Ovary (tissue), 10 donors: ENCODE measurements at places on chromosomes 6 and 20.

GRCh38 chr6:159572439-159573110 is 120.5 kb downstream of the SOD2 start:
- no peak overlapping the region for H3K27ac ChIP-seq
- no peaks in the 10 kb centered on the region for H3K27me3 ChIP-seq
- H3K36me3 ChIP-seq, result no peaks in the 10 kb centered on the region
- DNase-seq, result no peak

GRCh38 chr6:3468585-3468984 is 11.7 kb upstream of the SLC22A23 start:
- peaks cover 3% of the 10 kb centered on the region for H3K4me1 ChIP-seq
- no peak for DNase-seq
- no peak overlapping the region for H3K27ac ChIP-seq
- H3K27me3 ChIP-seq, result no peaks in the 10 kb centered on the region

DNA sequence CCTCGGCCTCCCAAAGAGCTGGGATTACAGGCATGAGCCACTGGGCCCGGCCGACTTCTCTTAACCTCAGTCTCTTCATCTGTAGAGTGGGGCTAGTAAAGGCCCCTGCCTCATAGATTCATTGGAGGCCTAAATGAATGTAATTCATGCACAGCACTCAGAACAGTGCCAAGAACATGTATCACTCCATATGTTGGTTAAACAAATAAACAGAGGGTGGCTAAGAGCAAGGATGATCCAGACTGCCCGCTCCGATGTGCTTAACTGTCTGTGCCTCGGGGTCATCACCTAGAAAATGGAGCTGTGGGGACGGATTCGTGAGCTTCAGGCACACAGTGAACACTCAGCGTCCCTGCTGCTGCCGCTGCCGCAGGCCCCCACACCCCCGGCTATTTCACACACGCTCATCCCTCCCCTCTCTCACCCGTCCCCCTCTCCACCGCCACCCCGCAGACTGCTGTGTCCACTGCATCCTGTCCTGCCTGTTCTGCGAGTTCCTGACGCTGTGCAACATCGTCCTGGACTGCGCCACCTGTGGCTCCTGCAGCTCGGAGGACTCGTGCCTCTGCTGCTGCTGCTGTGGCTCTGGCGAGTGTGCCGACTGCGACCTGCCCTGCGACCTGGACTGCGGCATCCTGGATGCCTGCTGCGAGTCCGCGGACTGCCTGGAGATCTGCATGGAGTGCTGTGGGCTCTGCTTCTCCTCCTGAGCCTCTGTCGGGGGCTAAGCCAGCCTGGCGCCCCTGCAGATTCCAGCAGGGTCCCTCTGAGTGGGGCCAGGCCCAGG is 14.8 kb downstream of the MDFI start:
- H3K36me3 ChIP-seq, result no peaks in the 10 kb centered on the region
- no peaks in the 10 kb centered on the region for H3K27me3 ChIP-seq
- H3K27ac ChIP-seq, result no peak overlapping the region
- no peak overlapping the region for H3K4me3 ChIP-seq
- DNase-seq, result no peak

- H3K4me3 ChIP-seq, result no peak overlapping the region
- no peak for DNase-seq
- H3K4me1 ChIP-seq, result no peaks in the 10 kb centered on the region
- no peaks in the 10 kb centered on the region for H3K27me3 ChIP-seq
- no peak overlapping the region for H3K27ac ChIP-seq
Measured at GRCh38 chr6:73062837-73063236, 162.5 kb downstream of the KHDC1L start.

DNA sequence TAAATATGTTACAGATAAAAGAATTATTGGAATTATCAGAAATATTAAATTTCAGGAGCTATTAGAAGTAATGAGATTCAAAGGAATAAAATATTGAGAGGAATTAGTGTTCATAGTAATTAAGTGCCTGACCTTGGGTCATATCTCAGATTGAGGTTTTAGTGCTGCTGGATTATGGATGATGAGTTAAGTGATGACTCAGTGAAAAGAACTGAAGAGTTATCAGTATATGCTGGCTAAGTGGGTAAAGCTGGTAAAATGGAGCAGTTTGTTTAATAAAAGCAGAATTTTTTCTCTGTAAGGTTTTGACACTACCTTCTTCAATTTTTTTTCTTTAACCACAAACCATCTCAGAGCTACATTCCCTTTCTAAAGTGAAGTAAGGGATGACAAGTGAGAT is 206.7 kb downstream of the MANEA start:
- no peaks in the 10 kb centered on the region for H3K4me1 ChIP-seq
- H3K36me3 ChIP-seq, result no peaks in the 10 kb centered on the region
- H3K27ac ChIP-seq, result no peak overlapping the region
- no peak for DNase-seq
- H3K4me3 ChIP-seq, result no peak overlapping the region
- H3K27me3 ChIP-seq, result no peaks in the 10 kb centered on the region

DNA sequence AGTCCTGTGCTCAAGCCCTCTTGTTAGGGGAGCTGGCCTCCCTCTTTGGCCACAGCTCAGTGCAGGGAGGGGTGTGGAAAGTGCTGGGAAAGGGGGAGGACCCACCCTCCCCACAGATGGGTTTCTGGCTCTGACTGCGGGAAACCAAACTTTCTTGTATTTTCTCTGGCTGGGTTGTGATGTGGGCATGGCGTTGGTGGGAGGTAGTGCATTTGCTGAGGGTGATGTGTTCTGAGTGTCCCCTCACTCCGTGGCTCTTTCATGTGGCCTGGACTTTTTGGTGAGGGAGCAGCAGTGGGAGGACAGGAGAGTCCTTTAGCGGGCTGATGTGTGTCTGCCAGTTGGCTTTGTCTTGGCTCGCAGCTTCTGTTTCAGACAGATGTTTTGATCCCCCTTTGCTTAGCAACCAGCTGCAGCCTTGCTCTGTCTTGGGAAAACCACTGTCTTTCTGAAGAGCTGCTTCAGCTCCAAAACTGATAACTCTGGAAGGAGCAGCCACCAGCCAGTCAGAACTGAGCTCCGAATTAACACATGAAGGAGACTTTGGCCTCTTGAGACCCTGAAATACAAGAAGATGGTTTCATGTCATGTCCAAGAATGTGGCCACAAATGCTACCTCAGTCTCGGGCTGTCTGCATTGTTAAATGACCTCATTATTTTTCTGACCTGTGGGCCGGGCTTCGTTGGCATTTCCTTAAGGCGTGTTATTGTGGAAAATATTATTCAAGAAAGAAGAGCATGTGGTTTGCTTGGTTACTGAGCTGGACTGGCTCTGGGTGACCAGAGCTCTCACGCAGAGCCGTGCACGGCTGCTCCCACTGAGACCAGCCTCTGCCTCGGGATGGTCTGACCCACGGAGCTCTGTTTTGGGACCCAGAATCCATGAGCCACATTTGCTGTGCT is 21.5 kb downstream of the SYNJ2 start:
- peak overlapping the region; percentile 18 for H3K27ac ChIP-seq
- peak; percentile 73 for DNase-seq
- no peaks in the 10 kb centered on the region for H3K36me3 ChIP-seq
- peaks cover 17% of the 10 kb centered on the region for H3K4me1 ChIP-seq

- no peak overlapping the region for H3K27ac ChIP-seq
- no peak for DNase-seq
- no peaks in the 10 kb centered on the region for H3K36me3 ChIP-seq
- H3K4me3 ChIP-seq, result no peak overlapping the region
- no peaks in the 10 kb centered on the region for H3K27me3 ChIP-seq
- H3K4me1 ChIP-seq, result no peaks in the 10 kb centered on the region
Measured at GRCh38 chr20:1185790-1186334, 1.1 kb upstream of the TMEM74B start.

DNA sequence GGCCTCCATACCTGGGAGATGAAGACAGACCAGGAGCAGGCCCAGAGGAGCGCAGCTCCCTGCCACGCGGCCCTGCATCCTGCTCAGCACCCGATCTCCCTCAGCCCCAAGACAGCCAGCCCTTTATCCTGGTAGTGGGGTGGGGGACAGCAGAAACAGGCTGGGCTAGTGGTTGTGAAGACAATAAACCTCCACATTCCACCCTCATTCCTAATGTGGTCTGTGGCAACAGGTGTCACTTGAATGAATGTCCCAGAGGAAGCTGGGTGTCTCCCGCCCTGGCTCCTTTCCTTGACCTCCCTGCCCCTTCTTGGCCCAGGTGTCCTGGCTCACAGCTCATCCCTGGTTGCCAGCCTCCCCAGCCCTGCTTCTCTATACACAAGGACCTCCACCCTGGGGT is at the start of gene C6orf15:
Gene C6orf15 (minus strand): TSS at position 98 of the 400 bp plus-strand sequence. CDS start 20 bp downstream, at position 78.
- H3K4me1 ChIP-seq, result peaks cover 5% of the 10 kb centered on the region
- no peak for DNase-seq
- H3K4me3 ChIP-seq, result no peak within 1 kb of the TSS
- H3K36me3 ChIP-seq, result no peaks in the 10 kb centered on the region

DNA sequence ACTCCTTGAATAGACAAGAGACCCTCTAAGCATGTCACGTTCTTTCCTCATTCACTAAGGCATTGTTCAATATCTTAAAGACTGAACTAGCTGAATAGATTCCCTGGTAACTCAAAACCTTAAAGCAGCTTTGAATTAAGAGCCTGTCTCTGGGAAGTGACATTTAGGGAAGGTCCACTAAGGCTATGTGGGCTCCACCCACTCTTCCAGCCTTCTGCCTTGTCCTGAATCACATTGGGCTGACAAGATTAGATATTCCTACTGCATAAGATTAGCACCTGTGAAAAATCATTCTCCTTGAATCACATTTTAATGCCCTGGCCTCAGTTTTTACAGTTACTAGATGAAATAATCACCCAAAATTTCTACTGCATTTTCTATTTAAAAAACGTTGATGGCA is 36.3 kb downstream of the CLIC5 start:
- no peaks in the 10 kb centered on the region for H3K36me3 ChIP-seq
- no peaks in the 10 kb centered on the region for H3K27me3 ChIP-seq
- H3K4me1 ChIP-seq, result no peaks in the 10 kb centered on the region
- H3K27ac ChIP-seq, result no peak overlapping the region
- no peak for DNase-seq
- H3K4me3 ChIP-seq, result no peak overlapping the region

GRCh38 chr6:48765352-48765961 is 654.5 kb upstream of the PTCHD4 start:
- H3K27ac ChIP-seq, result no peak overlapping the region
- H3K27me3 ChIP-seq, result no peaks in the 10 kb centered on the region
- DNase-seq, result no peak
- no peak overlapping the region for H3K4me3 ChIP-seq

- no peaks in the 10 kb centered on the region for H3K4me1 ChIP-seq
- H3K27ac ChIP-seq, result no peak overlapping the region
- no peaks in the 10 kb centered on the region for H3K27me3 ChIP-seq
- H3K36me3 ChIP-seq, result no peaks in the 10 kb centered on the region
Measured at GRCh38 chr20:44448753-44449546, 26.7 kb upstream of the TTPAL start.

DNA sequence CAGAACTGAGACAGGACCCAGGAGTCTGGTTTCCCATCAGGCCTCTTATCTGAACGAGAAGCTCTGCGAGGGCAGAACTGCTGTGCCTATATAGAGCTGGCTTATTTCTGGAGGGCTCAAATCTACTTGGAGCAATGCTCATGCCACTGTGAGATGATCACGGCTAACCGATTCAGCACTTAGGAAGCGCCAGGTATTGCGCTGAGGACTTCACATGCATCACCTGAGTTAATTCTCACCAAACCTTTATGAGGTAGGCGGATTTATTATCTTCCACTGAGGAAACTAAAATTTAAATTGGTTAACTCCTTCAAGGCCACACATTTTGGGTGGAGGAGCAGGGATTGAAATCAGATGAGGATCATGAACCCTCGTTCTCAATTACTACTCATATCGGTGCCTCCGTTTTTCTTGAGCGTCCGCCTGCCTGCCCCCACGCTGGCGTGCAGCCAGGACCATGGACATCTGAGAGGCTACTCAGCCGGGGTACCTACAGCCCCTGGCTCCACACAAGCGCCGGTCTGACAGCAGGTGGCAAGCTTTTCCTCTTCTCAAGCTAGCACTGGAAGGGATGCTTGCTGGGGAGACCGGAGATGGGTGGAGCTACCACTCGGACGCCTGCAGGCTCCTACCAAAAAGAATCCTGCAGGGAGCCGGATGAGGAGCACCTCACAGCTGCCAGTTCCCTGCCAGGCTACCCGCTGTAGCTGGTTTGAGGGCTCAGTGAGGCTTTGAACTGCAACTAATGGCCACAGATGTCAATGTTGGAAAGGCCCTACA is 1.0 kb upstream of the PCIF1 start:
- no peaks in the 10 kb centered on the region for H3K27me3 ChIP-seq
- peaks cover 2% of the 10 kb centered on the region for H3K4me1 ChIP-seq
- no peaks in the 10 kb centered on the region for H3K36me3 ChIP-seq
- DNase-seq, result peak; percentile 85
- H3K27ac ChIP-seq, result peak overlapping the region; percentile 100

GRCh38 chr6:7196019-7196402 is 88.2 kb downstream of the RREB1 start:
- no peak overlapping the region for H3K27ac ChIP-seq
- no peaks in the 10 kb centered on the region for H3K27me3 ChIP-seq
- H3K4me1 ChIP-seq, result peaks cover 5% of the 10 kb centered on the region
- DNase-seq, result no peak
- no peak overlapping the region for H3K4me3 ChIP-seq
